ENCODE measurements at places on chromosomes 12 and 14.

DNA sequence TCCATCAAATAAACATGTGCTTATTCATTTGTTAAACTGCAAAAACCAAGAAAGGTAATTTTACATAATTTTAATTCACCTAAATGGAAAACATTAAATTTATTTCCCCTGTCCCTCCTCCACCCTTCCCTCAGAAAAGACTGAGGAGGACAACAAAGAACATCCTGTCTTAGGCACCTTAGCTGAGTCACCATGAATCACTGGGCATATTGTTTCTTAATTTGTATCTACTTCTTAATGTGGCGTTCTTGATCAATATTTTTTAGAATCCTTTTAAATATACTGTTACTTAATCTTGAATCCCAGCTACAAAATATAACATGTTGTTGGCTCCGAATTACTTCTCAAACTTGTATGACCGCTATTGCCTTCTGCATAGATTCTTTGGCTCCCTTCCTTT, 23.5 kb downstream of the SIX6 start:
- no peak for DNase-seq

DNA sequence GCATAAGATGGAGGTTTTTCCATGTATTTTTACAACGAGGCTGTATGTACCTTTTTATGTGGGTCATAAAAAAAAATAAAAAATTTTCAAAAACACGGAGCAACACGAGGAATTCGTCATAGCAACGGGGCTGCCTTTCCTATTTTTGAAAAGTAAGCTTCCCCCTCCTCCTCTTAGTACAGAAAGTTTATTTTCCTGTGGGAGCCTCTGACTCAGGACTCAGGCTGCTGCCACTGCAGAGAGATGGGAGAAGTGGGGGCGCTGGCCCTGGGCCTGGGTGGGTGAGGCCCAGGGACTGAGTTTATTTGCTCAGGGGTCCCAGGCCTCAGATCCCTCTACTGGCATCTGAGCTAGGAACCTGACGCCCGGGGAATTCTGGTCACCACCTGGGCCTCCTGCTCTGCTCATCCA, 10.2 kb upstream of the CMKLR1 start:
- DNase-seq: no peak

DNA sequence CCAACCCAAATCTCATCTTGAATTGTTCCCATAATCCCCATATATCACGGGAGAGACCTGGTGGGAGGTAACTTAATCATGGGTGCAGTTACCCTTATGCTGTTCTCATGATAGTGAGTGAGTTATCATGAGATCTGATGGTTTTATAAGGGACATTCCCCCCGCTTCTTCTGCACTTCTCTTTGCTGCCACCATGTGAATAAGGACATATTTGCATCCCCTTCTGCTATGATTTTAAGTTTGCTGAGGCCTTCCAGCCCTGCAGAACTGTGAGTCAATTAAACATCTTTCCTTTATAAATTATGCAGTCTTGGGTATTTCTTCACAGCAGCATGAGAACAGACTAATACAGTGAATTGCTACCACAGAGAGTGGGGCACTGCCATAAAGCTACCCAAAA, 179.1 kb downstream of the LRIG3 start:
- DNase-seq: peak; percentile 6

DNA sequence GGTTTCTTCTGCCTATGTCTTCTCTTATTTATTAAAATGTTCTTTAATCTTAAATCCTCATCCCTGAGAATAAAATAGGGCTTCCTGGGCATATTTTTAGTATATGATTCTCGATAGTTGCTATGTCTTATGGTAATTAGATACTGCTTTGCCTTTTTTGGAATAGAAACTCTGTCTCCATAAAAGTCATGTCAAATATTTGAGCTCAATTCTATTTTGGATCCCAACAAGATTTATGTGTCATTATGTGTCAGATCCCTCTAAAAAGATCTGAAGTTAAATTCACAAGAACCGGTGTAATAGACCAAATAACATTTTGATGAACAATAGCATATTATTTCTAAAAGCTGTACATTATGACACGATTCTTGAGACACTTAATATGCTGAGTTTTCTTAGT, 312.5 kb upstream of the PDE3A start:
- no peak for DNase-seq
